NT2/D1 (cell line): ENCODE measurements at places on chromosomes 1 and 21.

- DNase-seq, result no peak
Observed at GRCh38 chr1:110593902-110594301, 12.3 kb downstream of the KCNA2 start.

- no peak for DNase-seq
Observed at GRCh38 chr1:17633654-17634053, 94.2 kb downstream of the ARHGEF10L start.

- no peak for DNase-seq
Observed at GRCh38 chr1:30449003-30449402, 274.4 kb downstream of the MATN1 start.

- no peak for DNase-seq
Observed at GRCh38 chr1:36658838-36659237, 176.1 kb upstream of the CSF3R start.

DNA sequence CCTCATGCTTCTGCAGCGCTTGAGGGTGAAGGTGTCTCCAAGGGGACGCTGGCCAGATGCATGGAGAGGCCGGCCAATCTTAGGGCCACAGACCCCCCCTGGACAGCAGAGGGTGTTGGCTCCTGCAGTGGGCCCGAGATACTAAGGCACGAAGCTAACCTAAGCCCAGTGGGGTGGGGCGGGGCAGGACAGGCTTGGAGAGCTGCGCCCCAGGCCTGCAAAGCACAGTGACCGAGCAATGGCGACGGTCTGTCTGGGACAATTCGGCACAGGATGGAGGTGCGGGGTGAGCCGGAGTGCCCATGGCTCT is 1.3 kb downstream of the FNDC10 start:
- DNase-seq, result no peak

DNA sequence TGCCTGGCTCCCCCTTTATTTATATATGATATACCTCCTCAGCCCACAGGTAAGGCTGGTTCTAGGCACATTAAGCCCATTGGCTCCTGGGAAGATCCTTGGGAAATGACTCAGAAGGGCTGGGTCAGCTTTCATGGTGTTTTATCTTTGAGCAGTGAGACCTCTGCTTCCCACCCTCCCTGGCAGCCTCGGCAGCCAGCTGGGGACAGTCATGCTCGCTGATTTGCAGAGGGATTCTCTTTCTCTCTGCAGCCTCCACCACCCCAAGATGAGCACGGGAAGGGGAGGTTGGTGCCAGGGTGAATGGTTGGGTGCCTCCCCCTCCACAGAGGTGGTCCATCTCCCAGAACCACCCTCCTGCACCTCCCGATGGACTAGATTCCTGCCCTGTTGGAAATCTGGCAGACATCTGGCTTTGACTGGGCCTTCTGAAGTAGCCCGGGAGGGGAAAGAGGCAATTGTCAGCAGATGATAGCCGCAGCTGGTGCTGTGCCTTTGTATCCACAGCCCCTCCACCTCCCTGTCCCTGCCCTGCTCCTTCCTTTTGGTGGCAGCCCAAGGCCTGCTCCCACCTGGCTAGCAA is 24.6 kb downstream of the IER5 start:
- no peak for DNase-seq

- no peak for DNase-seq
Observed at GRCh38 chr1:164576291-164577271, 17.6 kb downstream of the PBX1 start.

DNA sequence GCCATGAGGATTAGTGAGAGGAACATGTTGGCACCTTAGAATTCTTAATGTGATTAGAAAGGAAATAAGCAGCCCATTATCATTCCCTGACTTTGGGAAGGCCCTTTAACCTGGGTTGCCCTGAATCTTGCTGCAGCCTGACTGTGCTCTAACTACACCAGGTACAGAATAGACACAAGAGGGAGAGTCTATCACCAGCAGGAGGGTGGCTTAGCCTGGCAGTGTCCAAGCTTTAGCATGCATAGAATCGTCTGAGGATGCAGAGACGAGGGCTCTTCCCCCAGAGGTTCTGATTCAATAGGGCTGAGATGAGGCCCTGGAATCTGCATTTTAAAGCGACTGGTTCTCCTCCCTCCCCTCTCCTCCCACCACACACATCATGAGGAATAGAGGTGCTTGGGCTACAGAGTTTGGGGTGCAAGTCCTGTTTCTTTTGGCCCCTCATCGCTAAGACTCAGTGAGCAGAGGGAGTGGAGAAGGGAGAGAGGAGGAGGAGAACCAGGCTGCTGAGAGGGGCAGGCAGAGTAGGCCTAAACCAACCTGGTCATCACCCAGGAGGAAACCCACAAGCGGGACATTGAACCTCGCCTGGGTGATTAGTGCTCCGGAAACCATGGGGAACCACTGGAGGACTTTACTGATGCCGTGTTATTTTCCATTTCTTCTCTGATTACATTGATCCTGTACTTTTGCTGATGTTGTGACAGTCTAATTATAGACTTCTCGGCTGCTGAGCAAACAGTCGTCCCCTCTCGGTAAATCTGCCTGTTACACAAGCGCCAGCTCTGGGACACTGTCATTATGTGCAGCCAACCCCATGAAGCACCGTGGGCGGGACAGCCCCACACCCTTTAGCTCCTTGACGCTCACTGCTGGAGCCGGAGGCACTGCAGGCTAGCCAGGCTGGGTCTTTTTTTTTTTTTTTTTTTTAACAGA is 6.3 kb upstream of the TENT5C start:
- no peak for DNase-seq

DNA sequence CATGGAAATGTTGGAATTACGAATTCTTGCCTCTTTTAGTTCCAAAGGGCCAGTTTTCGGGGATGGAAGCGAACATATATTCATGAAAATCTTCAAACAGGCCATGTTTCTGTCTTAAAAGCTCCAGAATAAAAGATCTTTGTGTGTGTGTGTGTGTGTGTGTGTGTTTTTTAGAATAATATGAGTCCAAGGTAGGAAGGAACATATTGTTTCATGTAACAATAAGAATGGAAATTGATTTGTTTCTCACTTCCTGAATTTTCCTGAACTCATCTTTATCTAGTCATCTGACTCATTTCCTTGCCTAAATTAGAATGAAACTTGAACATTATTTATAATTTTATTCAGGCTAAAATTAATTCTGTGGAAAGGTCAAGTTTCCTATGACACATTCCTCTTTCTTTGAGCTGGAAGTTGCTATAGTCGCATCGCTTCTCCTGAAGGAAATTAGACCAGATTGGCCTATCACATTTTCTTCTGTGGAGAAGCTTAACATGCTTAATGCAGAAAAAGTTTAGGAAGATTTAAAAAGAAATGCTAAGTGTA is 805.1 kb upstream of the ADAMTS5 start:
- DNase-seq, result no peak

GRCh38 chr1:154179946-154180687 is 11.8 kb downstream of the TPM3 start:
- no peak for DNase-seq

DNA sequence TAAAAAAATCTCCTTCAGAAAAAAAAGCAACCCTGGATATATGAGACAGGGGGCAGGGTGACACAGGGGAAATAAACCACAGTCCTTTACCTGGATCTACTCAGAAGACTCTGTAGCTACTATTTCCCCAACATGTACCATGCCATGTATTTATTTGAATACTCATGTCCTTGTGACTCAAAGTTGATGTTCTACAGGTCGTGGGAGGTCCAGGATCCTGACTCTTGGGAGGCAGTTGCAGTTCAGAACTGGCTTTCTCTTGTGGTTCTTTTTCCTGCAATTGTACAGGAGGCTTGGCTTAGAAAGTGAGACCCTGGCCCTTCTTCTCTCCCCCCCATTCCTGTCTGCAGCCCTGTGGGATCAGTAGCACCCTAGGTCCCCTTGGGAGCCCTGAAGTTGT is 5.8 kb upstream of the IL24 start:
- no peak for DNase-seq

GRCh38 chr1:198726455-198726854 is 87.6 kb downstream of the PTPRC start:
- DNase-seq, result no peak

- DNase-seq, result no peak
Observed at GRCh38 chr1:11525516-11525915, 46.6 kb downstream of the DISP3 start.

GRCh38 chr1:225940385-225941151 is 452 bp downstream of the LEFTY2 start:
- DNase-seq, result no peak

DNA sequence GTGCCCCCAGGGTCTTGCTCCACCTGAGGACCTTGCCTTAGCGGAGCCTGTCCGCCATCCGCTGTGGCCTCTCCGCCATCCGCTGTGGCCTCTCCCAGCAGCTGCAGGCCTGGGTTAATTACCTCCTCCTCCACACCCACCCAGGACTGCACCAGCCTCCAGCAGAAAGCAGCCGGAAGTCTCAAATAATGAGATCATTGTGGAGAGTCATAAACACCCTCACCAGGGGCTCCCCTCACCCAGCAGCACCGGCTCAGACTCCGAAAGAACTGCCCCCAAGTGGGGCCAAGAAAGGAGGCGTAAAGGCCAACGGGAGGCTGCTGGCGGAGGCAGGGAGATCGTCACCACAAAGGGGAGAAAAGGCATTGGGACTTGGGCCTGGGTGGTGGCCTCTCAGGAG is 10.7 kb upstream of the GPR153 start:
- DNase-seq, result no peak

DNA sequence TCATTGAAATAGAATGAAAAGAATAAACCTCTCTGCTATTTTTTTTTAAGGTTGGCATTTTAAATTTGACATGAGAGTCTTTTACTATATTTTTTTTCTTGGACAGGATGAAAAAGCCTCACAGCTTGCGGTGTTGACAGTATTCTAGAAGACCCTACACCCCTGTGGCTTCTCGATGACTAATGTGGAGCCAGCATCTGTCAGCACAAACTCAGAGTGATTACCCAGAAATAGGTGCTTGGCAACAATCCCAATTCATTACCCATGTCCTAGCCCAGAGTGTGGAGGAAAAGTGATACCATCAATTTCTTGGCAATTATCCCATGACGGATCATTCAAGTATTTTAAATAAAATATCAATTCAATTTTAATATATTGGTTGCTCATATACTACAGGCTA is 186.8 kb upstream of the MAP1LC3C start:
- no peak for DNase-seq

DNA sequence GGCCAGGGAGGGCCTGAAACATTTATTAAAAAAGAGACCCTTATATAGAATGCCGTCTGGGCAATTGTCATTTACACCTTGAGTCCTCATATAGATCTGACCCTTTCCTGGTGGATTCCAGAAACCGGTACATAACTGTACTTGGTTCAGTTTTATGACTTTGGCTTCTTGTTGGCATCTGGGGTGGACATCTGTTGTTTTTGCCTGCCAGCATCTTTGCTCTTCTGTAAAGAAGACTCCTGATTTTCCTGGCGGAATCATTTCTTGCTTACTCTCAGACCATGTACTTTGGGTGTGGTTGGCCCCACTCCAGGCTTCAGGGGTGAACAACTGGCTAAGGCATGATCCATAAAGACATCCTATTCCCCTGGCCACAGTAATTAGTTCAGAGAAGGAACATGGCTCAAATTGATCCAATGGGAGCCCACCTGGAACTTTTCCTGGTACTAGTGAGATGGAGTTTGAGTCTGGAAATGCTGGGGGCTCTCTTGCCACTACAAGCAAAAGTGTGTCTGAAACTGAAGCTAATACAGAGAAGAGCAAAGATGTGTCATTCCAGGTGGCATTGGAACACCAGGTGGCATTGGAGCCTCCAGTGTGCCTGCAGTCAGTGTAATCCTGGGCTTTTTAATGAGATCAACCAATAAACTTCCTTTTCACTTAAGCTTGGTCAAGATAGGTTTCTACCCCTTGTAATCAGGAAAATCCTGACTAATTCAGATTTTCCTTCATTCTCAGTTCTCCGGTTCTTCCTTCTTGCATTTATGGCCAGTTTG is 332.5 kb upstream of the CAMK1G start:
- DNase-seq, result no peak

GRCh38 chr1:159857889-159858288 is 4.6 kb downstream of the VSIG8 start:
- DNase-seq, result no peak

DNA sequence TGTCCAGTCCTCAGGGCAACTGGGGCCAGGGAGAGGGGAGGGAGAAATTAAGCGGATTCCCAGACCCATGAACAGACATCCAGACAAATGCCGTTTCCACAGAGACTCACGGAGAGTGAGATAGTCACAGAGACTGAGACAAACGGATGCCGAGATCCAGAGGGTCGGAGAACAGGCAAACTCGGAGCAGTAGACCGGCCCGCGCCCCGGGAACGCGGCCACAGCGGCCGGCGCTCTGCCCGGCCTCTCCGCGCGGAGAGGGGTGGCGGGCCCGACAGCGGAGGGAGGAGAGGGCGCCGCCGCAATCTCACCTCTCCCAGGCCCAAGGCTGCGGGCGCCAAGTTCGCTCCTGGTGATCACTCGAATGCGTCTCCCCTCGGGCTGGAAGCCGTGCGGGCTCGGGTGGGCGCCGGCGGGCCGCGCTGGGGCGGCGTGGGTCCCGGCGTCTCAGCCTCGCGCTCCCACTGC is 831 bp upstream of the FOXD2 start:
- DNase-seq, result no peak

- no peak for DNase-seq
Observed at GRCh38 chr1:6233376-6233775, 2.4 kb downstream of the ICMT start.

DNA sequence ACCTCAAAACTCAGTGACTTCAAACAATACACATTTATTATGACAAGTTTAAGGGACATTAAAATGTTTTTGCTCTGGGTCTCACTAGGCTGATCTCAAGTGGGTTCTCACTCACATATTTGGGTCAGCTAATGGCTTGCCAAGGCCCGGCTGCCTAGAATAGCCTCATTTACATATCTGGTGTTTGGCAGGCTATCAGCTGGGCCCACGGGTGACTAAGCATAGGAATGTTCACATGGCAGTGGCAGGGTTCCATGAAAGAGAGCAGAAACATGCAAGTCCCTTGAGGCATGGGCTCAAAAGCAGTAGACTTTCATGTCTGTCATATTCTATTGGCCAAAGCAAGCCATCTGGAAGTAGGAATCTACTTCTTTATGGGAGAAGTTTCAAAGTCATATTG is 492.6 kb downstream of the KCNT2 start:
- DNase-seq, result no peak

GRCh38 chr1:159746666-159747065 is 32.3 kb upstream of the CRP start:
- no peak for DNase-seq

DNA sequence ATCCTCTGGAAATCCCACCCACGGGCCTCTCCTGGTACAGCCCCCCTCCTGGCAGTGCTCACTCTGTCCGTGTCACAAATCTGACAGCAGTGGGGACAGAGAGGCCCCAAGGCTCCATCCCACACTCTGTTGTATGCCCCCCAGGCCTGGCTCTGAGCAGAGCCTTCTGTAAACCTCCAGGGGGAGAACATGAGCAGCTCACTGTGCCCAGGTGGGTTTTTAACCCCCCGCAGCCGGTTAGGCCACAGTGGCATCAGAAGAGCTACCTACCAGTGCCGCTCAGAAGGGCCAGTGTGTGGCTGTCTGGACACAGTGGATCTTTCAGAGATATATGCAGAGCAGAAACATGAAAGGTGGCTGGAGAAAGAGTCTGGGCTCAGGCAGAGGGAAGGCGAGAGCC is 12.0 kb upstream of the GPR153 start:
- DNase-seq, result no peak

- no peak for DNase-seq
Observed at GRCh38 chr1:28326515-28326914, 2.3 kb upstream of the MED18 start.
